ENCODE measurements at places on chromosomes 2 and 18.

- no peak for DNase-seq
Observed at GRCh38 chr2:230877759-230878598, 13.2 kb downstream of the ITM2C start.

GRCh38 chr2:59622599-59623308, 930.7 kb downstream of the BCL11A start:
- no peak for DNase-seq

GRCh38 chr18:79458131-79458838, 62.6 kb downstream of the NFATC1 start:
- no peak for DNase-seq

GRCh38 chr2:108323619-108324018, 34.9 kb downstream of the SULT1C2 start:
- no peak for DNase-seq

DNA sequence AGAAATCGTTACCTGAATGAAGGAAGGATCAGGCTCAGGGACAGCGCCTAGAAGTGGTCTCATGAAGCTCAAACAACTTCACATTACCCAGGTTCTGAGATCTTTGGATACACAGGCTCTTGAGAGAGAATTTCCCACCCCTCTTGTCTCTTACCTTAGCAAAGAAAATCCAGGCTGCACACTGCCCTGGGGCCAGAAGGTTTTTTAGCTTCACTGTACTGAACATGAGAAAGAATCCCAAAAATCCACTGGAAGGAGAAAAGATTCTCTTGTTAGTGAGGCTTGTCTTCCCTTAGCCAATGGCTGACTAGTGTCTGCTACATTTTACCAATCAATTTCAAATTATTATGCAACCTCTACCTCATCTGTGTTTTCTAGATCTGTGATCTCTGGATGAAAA, 101.0 kb upstream of the RIOK3 start:
- DNase-seq = no peak

DNA sequence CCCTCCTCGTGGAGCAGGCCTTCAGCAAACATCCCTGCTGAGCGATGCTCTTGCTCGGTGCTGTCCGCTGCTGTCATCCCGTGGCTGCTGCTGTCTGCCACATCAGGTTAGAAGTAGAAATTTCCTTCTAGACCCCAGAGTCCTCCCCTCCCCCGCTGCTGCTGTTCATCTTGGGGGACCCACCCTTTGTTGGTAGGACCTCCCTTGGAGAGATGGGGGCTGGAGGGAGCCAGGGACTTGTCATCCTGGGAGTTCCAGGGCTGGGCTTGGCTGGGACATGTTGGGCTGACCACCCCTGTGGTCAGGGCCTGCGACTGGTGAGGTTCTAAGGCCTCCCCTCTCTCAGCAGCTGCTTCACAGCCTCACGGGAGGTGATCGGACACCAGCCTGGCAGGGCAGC, 122.4 kb downstream of the PRKCE start:
- DNase-seq = no peak

- no peak for DNase-seq
Observed at GRCh38 chr18:10258836-10259474, 195.5 kb upstream of the APCDD1 start.

DNA sequence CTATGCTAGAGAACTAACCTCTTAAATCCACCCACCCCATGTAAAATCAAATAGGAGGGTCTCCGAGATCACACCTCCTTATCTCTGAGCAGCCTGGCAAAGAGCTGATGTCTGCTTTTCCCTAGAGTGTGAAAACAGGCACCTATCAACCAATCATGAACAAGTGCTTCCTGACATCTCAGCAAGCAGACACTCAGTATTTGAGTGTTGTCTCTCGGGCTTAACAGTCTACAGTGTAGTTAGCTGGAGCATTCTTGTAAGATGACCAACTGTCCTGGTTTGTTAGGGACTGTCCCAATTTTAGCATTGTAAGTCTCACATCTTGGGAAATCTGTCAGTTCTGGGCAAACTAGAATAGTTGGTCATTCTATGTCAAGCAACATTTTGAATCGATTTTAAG, 26.4 kb downstream of the MARCHF4 start:
- no peak for DNase-seq

DNA sequence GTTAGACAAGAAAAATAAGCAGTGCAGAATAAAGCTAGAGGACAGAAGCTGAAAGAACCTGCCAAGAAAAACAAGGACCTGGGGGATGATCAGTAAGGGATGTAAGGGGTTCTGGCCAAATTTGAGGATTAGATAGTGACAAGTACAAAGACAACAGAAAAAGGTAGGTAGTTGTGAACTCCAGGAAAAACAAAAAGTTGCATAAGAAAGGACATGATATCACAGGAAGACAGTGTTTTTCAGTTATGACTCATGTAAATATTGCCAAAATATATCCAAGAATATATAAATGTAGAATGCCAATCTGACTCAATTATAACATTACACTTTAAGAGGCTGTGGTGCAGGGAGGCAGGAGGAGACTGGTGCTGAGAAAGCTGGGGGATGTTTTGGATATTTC, 209.8 kb upstream of the SH3BP4 start:
- no peak for DNase-seq

DNA sequence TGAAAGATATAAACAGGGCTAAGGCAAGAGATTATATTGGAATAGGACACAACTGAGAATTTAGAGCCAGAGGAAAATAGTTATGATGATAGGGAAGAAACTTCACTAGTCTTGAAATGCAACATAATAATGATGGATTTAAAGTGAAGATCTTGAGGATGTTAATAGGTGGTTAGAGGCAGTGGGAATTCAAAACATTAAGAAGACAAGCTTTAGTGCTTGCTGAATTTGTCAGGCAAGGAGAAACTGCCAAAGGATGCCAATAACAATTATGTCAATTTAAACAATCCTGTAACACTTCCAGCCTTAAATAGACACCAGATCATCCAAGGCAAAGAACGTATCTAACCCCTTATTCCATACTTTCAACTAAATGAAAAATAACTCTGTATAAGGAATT, 330.1 kb downstream of the ERBB4 start:
- DNase-seq = no peak

DNA sequence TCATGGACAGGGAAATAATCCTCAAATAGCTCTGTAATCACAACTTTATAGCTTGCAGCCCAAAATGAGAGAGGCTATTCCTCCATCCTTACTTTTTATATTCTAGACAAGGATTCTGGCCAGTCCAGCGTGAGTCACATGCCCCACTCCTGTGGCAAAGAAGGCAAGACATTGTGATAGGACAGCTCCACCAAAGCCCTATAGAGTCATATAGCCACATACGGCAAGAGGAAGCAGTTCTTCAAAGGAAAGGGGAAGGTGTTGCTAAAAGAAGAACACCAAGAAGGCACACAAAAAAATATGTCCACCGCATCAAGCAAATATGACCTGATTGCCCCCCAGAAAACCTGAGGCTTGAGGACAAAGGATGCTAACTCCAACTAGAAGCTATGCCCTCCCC, 3.4 kb upstream of the GFPT1 start:
- DNase-seq = no peak

- no peak for DNase-seq
Observed at GRCh38 chr2:71822463-71822862, 325.2 kb downstream of the CYP26B1 start.

DNA sequence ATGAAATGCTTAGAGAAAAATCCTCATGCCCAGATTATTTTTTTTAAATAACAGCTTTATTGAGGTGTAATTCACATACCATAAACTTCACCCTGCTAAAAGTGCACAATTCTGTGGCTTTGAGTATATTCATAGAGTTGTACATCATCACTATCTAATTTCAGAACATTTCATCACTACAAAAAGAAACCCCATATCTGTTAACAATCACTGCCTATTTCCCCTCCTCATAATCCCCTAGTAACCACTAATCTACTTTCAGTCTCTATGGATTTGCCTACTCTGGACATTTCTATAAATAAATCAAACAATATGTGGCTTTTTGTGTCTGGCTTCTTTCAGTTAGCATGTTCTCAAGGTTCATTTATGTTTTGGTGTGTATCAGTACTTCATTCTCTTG, 51.4 kb downstream of the OSBPL1A start:
- no peak for DNase-seq

GRCh38 chr2:113224647-113225236, 51.0 kb downstream of the PSD4 start:
- no peak for DNase-seq

DNA sequence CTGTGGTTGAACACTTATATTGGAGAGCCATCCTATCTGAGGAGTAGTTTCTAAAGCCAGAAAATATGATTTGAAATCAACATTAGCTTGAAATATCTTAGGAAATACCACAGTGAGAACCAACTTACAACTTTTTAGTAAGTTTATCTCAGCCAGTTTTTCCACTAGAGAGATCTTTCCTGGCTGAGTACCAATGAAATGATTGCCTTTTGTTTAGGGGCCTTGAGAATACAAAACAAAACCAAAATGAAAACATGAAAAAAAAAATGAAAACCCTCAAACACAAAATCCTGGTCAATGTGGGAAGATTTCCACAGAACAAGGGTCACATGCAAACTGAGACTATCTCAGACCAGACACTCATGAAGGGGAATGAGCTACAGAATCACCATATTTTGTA, 429.0 kb downstream of the SETBP1 start:
- no peak for DNase-seq

DNA sequence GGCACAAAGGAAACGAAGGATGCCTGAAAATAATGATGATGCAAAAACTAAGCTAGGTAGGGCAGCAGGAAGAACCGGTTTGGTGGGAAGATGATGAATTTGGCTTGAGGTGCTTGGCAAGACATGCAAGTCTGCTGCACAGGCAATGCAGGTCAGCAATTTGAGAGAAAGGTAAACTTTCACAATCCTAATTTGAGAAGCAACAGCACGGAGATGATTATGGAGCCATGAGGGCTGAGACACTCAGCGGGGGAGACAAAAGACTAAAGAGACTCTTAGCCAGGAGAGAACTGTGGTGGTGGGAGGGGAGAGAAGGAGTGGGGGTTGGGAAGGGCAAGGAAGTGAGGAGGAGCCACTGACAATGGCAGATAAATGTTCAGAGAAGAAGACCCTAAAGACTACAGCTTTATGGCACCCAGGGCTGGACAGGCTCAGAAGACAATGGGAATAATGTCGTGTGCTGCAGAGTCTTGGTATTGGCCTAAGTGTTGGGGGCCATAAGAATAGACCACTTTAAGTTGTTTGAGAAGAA, 19.4 kb upstream of the RNF149 start:
- DNase-seq = no peak

All from activated T-cell treated with anti-CD3 and anti-CD28 coated beads for 24 hours (primary cell).